Hippocampal formation (tissue), 2 donors: ENCODE measurements at places on chromosomes 12 and 14.

DNA sequence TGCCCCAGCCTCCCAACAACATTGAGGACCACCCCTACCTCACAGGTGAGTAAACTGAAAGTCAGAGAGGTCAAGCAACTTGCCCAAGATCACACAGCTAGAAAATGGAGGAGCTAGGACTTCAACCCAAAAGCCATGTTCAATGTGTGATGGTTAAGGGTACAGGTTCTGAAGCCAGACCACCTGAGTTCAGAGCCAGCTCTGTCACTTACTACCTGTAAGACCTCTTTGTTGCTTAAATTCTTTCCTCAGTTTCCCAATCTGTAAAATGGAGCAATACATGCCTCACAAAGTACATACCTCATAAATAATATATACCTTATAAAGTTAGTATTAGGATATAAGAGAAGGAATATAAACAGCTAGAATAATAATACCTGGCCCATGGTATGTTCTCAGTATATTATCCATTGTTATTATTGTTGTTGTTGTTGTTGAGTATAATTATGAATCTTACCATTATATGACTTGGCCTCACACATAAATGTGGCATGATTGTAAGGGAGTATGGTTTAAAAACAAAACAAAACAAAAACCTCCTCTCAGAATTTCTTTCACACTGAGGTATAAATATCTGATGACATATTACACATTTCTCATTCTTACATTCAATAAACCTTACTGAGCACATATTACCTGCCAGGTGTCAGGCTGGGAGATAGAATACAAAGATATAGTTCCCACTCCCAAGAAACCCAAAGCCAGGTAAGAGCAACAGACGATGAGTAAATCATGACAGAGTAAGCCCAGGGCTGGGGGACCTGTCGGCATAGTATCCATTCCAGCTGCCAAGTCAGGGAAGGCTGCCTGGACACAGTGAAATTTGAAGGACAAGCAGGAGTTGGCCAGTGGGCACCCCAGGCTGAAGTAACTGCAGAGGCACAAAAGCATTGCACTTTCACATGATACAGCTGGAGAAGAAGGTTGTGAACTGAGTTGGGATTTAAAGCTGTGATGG is 19.6 kb downstream of the CMKLR1 start:
- DNase-seq = no peak

DNA sequence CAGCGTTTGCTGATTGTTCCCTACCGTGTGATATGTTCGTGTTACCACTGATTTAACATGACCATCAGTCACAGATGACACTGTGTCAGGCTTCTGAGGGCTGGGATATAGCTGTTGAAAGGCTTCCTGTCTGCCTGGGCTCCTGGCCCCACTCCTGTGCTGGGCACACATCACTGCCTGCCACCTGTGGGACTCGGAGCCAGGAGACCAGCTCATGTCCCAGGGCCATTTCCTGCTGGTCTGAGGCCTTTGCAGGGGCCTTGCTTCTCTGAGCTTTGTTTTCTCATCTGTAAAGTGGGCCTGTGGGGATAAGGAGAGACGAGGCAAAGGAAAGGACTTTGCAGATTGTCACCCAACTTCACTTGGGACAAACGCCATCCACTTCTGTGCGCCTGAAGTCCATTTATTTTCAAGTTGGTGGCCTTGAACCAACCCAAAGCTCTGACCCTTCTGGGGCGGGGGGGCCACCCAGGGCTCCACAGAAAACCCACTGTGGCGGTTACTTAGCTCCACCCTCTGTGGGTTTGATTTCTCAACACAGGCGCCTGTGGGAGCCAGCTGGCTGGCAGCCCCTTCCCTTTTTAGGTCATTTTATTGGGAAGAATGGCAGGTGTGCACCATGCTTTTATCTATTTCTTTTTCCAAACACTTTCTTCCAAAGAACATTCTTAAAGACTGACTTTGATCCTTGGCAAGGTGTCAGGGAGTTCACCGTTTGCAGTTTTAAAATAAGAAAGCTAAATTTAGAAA is 54.1 kb downstream of the BEGAIN start:
- no peak for DNase-seq

DNA sequence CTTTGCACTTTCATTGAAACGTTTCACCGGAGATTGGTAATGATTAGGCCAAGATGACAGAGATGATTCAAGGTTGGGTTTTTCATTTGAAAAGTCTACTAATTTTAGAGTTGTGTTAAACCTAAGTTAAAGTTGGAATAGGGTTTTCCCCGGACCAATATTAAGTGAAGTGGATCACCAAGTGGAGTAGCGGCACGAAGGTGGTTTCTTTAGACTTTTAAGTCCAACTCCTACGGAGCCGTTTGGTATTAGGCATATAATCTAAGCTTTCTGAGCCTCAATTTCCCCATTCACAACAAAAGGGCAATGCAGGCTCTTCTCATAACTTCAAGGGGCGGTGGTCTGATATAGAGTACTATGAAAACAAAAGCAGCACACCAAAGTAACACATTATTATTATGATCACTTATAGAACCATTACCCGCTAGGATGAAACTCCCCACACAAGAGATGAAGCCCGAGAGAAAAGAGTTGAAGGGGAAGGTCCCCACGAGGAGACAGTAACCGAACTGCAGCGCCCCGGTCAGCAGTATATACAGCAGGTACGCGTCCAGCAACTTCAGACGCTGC is 413 bp downstream of the DAD1 start:
- no peak for DNase-seq

DNA sequence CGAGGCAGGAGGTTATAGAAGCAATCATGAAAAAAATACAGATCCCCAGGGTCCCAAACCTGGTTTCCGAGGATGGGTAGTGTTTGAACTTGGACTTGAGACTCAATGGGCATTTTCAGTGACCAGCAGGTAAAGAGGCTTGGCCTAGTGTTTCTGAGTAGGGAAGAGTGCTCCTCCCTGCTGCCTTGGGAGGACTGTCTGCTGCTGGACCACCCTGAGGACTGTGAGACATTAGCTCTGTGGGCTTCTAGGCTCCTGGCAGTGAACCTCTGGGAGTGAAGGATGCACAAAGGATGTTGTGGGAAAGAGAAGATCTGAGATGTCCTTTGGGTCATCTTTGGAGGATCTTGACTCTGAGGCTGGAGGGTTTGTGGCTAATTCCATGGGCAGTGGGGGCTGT is 30.5 kb downstream of the ANKRD9 start:
- no peak for DNase-seq

- DNase-seq = no peak
Measured at GRCh38 chr12:42186793-42187192, 42.1 kb upstream of the GXYLT1 start.

GRCh38 chr12:107829271-107829670 is 54.8 kb downstream of the ASCL4 start:
- no peak for DNase-seq

GRCh38 chr12:96886998-96887677 is 19.9 kb upstream of the NEDD1 start:
- DNase-seq = no peak
